Stimulated activated CD8-positive, alpha-beta memory T cell treated with anti-CD3 and anti-CD28 coated beads, Interleukin-7, amount 100 ng/mL, for 1 hour (primary cell): ENCODE measurements at places on chromosomes 2 and 18.

DNA sequence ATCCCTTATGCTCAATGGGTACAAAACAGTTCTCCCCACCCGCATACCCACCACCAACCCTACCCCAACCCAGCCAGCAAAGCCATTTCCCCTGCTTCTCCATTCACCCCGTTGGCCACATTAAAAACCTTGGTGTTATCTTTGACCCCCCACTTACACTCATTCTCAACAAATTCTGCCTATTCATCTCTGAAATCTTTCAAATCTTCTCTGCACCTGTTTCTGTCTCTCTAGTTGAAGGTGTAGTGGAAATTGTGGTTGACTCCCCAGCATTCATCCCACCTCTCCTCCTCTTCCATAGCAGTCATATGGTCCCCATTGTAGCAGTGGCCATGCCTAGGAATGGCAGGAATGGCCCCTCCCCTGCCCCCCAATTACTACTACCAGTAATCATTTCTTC, 20.5 kb upstream of the TET3 start:
- DNase-seq: no peak

GRCh38 chr2:172449911-172450550, 22.6 kb downstream of the ITGA6 start:
- DNase-seq: no peak

DNA sequence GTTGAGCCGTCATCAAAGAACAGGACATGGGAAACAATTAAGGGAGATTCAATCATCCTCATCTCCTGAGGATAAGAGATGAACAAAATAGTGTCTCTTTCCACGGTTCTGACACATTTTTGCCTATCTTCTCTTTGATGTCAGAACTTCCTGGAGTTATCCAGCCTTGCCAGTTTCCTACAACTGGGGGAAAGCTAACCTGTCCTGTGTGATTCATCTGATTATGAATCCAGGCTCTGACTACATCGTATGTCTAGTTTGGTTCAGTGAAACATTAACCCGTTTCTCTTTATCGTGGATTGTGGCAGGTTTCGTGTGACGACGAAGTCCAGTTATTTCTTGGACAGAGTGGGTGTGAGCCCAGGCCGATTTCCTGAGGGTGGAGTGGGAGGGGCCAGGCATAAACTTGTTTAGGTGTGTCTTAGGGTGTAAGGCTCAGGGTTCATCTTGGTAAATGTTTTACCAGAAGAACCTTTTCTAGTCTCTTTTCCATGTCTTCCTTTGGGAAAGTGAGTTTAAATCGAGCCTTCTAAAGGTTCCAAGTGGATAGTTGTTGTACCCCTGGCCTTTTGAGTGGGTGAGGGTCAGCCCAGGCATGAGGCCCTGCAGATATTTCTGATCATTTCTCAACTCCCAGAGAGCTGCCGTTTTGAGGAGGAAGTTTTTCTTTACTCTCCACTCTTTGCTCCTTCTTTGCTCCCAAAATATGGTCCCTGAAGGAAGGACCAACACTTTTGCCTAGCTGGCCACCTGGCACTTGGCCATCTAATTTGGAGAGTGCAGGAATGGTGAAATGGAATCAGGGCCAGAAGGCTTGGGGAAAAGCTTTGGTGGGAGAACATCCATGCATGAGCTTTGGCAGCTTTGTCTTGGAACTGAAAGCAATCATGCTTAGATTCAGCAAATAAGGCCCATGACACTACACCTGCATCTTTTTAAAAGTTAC, 50.4 kb upstream of the FZD5 start:
- no peak for DNase-seq

- DNase-seq: no peak
These were observed 949.9 kb upstream of the NRXN1 start for GRCh38 chr2:51981783-51982182.

DNA sequence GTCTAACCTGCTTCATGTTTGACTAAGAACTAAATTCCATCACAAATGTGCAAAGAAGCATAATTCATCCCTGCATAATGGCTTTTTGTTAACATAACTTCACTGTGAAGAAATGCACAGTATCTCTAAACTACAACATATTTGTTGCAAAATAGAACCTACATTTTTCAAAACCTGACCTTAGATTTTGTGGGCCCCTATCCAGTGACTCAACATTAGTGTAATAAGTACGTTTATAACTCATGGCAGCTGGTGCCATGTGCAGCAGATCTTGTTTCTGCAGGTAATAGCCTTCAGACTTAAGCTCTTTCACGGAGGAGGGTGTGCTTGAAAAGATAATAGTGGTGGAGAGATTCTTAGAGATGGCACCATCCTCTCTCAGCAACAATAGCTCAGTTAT, 28.6 kb upstream of the VWC2L start:
- no peak for DNase-seq

DNA sequence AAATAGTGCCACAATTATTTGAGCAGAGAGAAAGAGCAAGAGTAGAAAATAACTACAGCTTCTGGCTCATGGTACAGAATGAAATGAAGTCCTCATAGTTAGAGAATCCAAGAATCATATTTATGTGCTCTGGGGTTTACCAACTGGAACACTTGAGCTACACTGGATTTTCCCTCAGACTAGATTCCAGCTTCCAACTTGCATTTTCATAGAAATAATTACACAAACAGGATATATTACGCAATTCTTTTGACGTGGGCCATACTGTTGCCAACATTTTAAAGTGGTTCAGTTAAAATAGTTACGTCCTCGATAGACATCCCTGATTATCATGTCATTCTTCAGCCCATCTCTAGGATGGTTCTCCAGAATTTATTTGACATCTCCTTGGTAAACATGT, 129.2 kb downstream of the ETAA1 start:
- no peak for DNase-seq

- DNase-seq: no peak
These were observed 40.3 kb downstream of the MEX3C start for GRCh38 chr18:51157215-51157614.

DNA sequence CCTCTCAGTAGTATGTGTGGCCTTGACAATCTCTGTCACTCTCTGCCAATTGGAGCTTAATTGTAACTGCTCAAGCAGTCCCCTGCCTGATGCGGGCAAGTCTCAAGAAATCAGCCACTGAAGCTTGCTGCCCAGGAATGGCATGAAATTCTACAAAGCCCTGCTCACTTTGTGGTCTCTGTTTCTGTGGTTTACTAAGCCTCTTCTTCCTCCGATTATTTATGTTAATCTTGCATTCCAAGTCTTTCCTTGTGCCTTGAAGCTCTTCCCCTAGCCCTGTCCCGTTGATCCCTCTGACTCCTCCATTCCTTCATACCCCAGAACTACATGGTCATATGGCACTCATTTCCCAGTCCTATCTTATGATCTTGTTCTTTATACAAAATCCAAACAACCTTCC, 489.3 kb upstream of the CHST9 start:
- DNase-seq: no peak

- no peak for DNase-seq
These were observed 421 bp upstream of the FAM171B start for GRCh38 chr2:186693446-186693832.

DNA sequence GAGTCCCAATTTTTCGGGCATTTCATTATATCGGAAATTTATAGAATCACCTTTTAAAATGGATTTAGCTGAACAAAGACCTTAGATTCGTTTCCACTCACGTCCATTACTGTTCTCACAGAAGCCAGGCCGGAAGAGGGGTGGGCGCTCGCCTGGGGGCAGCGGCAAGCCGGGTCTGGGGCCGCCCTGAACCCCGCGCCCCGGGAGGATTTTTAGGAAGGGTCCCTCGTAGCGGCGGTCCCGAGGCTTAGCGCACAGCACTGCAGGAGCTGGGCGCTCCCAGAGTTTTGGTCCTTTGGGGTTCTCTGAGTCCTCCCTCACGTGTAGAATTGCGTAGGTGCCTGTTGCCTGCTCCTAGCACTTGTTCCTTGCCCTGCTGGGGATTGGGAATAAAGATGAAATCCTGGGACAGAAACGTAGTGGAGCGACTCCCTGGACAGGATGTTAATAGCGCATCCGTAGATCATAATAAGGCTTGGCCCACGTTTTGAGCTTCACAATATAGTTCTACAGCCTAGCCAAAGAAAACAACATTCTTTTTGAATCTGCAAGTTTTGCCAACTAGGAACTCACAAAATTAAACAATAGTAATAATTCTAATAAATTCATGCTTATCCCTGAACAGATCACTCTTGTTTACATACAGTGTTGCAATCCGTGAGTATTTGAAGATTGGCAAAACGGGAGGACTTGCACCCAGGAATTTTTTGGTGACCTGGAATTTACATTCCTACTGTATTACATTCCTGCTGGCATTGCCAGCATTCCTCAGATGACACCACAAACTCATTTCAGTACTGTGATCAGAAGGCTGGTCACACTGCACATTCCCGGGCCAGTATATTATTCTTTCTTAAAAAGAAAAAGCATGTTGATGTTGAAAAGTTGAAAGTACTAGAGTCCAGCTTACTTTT, 875 bp downstream of the C18orf63 start:
- DNase-seq: no peak

GRCh38 chr18:56139372-56139771, 499.0 kb downstream of the TXNL1 start:
- DNase-seq: no peak

DNA sequence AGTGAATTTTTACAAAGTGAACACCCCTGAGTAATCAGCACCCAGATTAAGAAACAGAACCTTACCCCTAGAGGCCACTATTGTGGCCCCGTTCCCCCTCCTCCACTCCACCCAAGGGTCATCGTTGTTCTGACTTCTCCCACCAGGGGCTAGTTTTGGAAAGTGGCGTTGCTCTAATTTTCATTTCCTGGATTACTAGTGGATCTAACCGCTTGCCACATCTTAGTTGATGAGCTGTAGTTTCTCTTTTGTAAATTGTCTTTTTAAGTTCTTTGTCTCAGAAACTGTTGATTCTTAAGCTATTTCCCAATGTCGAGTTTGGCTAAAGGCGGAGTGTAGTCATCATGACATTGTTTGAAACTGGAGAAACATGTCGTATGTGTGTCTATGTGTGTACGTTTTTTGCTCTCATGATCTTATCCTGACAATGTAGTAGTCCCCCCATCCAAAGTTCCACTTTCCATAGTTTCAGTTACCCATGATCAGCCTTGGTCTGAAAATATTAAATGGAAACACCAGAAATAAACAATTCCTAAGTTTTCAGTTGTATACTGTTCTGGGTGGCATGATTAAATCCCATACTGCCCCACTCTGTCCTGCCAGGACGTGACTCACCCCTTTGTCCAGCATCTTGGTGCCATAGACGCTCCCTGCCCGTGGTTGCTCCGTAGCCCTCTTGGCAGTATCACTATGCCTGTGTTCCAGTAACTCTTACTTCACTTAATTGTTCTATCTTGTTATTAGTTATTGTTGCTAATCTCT, 71.0 kb upstream of the SP3 start:
- DNase-seq: no peak

- DNase-seq: no peak
These were observed 62.5 kb upstream of the SMAD7 start for GRCh38 chr18:49013291-49013691.

- no peak for DNase-seq
These were observed 78.2 kb downstream of the MYL12B start for GRCh38 chr18:3340015-3340681.

DNA sequence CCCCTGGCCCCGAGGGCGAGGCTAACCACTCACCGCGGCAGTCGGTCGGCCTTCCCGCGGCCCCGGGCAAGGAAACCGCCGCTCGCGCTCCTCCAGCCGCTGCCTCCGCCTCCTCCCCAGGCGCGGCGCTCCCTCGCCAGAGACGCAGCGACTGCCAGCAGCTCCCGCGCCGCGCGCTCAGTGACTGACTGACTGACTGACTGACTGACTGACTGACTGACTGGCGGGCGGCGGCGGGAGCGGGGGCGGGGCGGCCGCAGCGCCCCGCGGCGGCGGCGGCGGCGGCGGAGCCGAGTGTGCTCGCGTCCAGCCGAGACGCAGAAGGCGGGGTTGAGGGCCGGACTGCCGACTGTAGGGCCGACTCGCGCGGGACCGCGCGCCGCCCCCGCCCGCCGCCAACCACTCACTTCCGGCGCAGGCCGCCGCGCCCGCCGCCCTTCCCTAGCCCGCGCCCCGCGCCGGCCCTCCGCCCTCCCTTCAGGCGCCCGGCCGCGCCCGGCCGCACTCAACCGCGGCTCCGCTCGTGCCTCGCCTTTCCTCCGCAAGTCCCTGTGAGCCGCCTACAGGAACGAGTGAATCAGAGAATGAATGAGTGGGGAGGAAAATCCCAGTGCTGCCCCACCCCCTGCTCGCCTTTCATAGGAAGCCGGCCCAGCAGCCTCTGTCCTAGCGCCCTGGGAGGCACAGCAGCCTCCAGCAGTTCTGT, at the start of gene RAPH1:
RAPH1 (minus strand) TSS at position 224 of the 706 bp plus-strand sequence. CDS start 39,948 bp downstream, outside the sequence.
- peak; percentile 10 for DNase-seq

- DNase-seq: no peak
These were observed 145.8 kb downstream of the DCDC2C start for GRCh38 chr2:3849213-3849612.

GRCh38 chr18:777021-777420, 35.0 kb downstream of the YES1 start:
- DNase-seq: no peak

- no peak for DNase-seq
These were observed 278.1 kb downstream of the DCDC2C start for GRCh38 chr2:3981446-3981987.

- no peak for DNase-seq
These were observed 113.7 kb upstream of the KLHL29 start for GRCh38 chr2:23271230-23271629.

GRCh38 chr2:239876271-239876947, 148.7 kb downstream of the NDUFA10 start:
- DNase-seq: no peak

DNA sequence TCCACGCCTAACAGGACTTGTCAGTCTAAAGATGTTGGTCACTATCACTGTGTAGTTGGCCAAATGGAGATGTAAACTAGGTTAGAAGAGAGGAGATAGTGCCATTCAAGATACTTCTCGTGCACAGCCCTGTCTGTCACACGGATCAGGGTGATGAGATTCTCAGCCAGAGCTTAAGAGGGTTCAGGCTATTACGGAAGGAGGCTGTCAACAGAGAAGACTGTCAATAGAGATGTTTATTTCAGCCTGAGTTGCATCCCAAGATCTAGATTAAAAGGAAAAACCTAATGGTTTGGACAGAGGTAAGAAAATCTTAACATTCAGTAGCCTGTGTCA, 83.4 kb downstream of the AAK1 start:
- DNase-seq: no peak

DNA sequence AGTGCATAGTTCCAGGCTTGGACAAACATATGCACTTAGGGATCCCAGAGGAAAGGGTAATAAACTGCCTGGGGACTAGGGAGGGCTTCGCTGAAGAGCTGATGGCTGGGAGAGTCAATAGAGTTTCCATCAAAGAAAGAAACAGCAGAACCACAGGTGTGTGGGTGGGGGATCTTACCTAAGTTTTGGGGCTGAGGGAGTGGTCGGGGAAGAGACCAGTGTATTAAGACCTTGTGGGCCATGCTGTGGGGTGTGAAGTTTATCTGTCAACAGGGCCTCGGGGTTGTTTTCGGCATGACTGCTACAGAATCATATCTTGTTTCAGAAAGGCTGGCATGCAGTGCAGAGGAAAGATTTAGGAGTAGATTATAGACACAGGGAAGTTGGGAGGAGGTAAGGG, 31.2 kb upstream of the GTF2A1L start:
- no peak for DNase-seq

- DNase-seq: peak; percentile 26
These were observed 17.0 kb upstream of the CIDEA start for GRCh38 chr18:12236934-12237832.
